ENCODE measurements at places on chromosomes 1 and 21. TPM values are rescaled to one million over a fixed set of nuclear protein-coding genes. Genes with fewer than 3 reads are reported as not detected.

The C1QC gene
- not detected for total RNA-seq

DNA sequence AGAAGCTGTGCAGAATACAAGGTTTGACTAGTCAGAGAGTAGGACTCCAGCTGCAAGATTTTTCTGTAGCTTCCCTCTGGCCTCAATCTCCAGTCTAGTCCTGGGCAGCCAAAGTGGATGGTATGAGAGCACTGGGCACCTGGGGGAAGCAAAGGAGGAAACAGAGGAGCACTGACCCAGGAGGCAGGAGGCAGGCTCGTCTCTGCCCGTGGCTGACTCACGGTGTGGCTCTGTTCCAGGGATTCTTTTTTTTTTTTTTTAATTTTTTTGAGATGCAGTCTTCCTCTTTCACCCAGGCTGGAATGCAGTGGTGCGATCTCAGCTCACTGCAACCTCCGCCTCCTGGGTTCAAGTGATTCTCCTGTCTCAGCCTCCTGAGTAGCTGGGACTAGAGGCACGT lies 4.1 kb upstream of the NPPB start:
- no peaks in the 10 kb centered on the region for H3K36me3 ChIP-seq
- no peak overlapping the region for H3K4me3 ChIP-seq
- no peak overlapping the region for H3K27ac ChIP-seq
- peaks cover 25% of the 10 kb centered on the region for H3K27me3 ChIP-seq

The AMIGO1 gene
- 0.92 TPM for total RNA-seq

DNA sequence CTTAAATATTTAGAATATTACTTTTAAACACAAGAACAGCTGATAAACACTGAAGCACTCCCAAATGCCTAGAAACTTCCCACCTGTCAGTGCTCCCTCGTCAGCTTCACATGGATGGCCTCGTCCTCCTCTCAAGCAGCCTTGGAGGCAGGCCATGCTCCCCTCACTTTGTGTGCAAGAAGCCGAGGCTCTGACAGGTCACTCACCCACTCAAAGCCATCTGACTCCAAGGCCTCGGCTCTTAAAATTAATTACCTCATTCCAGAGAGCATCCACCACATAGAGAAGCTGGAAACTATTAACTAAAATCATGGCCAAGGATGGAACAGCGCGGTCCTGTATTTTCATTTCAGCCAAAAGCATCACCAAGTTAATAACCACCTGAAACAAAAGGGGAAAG lies 17.8 kb downstream of the LBR start:
- peaks cover 89% of the 10 kb centered on the region for H3K36me3 ChIP-seq
- no peak overlapping the region for H3K27ac ChIP-seq
- no peak for DNase-seq
- H3K4me1 ChIP-seq: peaks cover 8% of the 10 kb centered on the region
- no peak overlapping the region for H3K4me3 ChIP-seq

The ZSWIM5 gene
- total RNA-seq: 0.21 TPM

GRCh38 chr21:36654324-36654723 lies 44.6 kb upstream of the SIM2 start:
- H3K27ac ChIP-seq: no peak overlapping the region
- no peaks in the 10 kb centered on the region for H3K36me3 ChIP-seq
- no peaks in the 10 kb centered on the region for H3K27me3 ChIP-seq
- H3K4me3 ChIP-seq: no peak overlapping the region
- no peaks in the 10 kb centered on the region for H3K4me1 ChIP-seq

The CHI3L2 gene
- 1.3 TPM for total RNA-seq

The GBP7 gene
- not detected for total RNA-seq

DNA sequence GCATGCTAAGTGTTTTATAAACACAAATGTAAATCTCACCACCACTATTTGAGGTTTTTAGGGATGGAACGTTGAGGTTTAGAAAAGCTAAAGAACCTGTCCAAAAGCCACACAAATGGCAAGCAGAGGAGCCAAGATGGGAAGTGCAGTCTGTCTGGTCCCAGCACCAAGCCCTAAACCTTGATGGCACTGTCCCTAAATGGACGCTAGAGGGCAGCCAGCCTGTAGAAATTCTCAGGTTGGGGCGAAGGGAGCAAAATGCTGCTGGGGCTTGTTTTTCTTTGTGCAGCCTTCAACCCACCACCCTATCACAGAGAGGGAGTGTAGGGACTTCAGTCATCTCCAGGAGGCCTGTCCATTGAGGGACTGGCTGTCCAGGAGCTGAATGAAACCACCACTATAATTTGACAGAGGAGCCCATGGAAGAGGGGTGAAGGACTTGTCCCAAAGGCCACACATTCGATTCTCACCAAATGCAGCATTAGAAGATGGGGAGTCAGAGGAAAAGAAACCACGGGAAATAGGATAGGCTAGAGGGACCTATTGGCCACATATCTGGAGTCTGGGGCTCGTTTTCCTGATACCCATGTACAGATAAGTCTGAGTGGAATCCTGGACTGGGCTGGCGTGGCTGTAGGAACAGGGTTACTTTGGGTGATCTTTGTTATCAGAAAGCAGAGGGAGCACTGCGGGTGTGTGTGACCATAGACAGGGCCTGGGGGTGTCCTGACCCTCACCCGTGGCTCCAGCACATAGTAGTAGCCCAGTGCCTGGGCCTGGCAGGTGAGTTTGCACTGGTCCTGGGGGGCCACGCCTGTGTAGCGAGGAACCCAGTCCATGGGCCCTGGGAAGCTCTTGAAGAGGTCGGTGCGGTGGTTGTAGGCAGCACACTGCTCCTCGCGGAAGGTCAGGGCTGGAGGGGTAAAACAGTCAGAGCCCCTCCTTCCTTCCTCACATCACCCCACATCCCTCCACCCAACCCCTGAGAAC lies 6.1 kb downstream of the ADAMTS4 start:
- H3K27ac ChIP-seq: peak overlapping the region; percentile 74
- peaks cover 17% of the 10 kb centered on the region for H3K4me1 ChIP-seq
- DNase-seq: peak; percentile 63

The TAS1R1 gene
- total RNA-seq: not detected

- DNase-seq: no peak
- peaks cover 28% of the 10 kb centered on the region for H3K27me3 ChIP-seq
- H3K27ac ChIP-seq: no peak overlapping the region
- no peaks in the 10 kb centered on the region for H3K36me3 ChIP-seq
Measured at GRCh38 chr1:223137455-223138085, 5.5 kb downstream of the TLR5 start.

The PTAFR gene
- total RNA-seq: 0.21 TPM

DNA sequence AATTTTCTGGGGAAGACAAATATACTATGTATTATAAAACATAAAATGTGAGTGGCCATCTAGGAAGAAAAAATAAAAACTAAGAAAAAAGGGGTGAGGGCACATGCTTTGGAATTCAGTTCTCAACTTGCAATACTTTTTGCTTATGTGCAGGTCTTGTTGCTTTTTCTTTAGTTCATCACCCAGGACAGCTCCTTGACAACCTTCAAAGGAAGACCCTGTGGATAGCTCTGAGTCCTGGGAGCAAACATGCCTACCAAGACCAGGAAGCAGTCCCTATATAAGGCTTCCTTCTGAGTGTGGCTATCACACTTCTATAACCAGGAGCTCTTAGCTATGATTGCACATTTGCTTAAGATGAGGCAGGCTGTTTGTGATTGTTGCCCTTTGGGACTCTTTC lies 78.0 kb downstream of the WDR64 start:
- no peaks in the 10 kb centered on the region for H3K4me1 ChIP-seq
- H3K4me3 ChIP-seq: no peak overlapping the region
- H3K27ac ChIP-seq: no peak overlapping the region
- peaks cover 4% of the 10 kb centered on the region for H3K27me3 ChIP-seq
- DNase-seq: no peak
- no peaks in the 10 kb centered on the region for H3K36me3 ChIP-seq

DNA sequence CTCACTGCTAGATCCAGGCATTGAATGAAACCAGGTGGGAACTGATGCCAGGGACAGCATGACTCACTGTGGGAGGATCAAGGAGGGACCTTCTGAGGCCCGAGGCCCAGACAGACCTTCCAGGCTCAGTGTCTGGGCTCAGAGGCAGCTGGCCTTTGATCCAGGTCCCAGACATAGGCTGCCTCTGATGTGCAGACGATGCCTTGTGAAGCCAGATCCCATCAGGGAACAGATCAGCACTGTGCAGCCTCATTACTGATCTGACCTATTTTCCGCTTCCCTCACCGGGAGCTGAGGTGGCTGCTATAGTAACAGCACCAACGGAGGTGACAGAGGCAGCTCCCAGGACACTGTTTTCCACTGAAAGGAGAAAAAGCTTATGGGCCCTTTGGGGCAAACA lies 399.5 kb downstream of the MATN1 start:
- no peaks in the 10 kb centered on the region for H3K36me3 ChIP-seq
- no peaks in the 10 kb centered on the region for H3K4me1 ChIP-seq
- H3K27me3 ChIP-seq: no peaks in the 10 kb centered on the region
- H3K27ac ChIP-seq: no peak overlapping the region
- DNase-seq: no peak

DNA sequence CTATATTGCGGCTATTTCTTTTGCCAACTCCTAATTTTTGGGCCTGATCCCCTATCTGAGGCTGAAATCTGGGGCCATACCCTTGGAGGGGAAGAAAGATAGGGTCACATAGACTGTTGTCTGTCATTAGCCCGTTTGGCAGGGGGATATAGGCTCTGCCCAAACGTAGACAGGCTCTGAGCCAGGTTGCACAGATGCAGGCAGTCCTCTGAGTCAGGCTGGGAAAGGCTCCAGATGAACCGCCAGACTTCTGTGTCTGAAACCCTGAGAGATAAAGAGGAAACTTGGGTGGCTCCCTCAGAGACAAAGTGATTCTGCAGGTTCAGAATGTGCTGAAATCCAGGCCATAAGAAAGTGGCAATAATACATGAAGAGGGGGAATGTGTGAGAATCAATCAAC lies 4.0 kb upstream of the CAP1 start:
- H3K27ac ChIP-seq: no peak overlapping the region
- no peaks in the 10 kb centered on the region for H3K27me3 ChIP-seq
- peaks cover 22% of the 10 kb centered on the region for H3K36me3 ChIP-seq
- peaks cover 42% of the 10 kb centered on the region for H3K4me1 ChIP-seq
- DNase-seq: no peak
- H3K4me3 ChIP-seq: no peak overlapping the region

The S100A7A gene
- not detected for total RNA-seq

The ZMYND12 gene
- 0.28 TPM for total RNA-seq

DNA sequence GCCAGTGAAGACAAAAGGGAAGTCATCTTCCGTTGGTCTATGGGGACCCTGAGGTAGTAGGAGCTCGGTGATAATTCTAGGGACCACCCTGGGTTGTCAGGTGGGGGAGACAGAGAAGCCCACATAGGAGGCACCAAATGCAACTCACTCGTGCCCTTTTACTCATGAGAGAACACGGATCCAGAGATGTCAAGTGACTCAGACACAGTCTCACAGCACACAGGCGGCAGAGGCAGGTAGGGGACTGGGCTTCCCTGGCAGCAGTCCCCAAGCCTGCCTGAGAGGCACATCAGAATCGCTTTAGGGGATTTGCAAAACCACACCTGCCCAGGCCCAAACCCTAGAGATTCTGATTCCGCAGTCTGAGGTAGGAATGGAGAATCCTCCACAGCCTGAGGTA lies 31.3 kb upstream of the RUNX3 start:
- H3K4me1 ChIP-seq: peaks cover 68% of the 10 kb centered on the region
- peaks cover 77% of the 10 kb centered on the region for H3K36me3 ChIP-seq
- peak overlapping the region; percentile 72 for H3K27ac ChIP-seq
- H3K27me3 ChIP-seq: no peaks in the 10 kb centered on the region
- peak overlapping the region; percentile 94 for H3K4me3 ChIP-seq

The FAM177B gene
- not detected for total RNA-seq

- peaks cover 10% of the 10 kb centered on the region for H3K27me3 ChIP-seq
- no peak for DNase-seq
- H3K4me1 ChIP-seq: no peaks in the 10 kb centered on the region
- no peak overlapping the region for H3K4me3 ChIP-seq
- no peaks in the 10 kb centered on the region for H3K36me3 ChIP-seq
Measured at GRCh38 chr1:210707300-210708240, 378.9 kb downstream of the HHAT start.

DNA sequence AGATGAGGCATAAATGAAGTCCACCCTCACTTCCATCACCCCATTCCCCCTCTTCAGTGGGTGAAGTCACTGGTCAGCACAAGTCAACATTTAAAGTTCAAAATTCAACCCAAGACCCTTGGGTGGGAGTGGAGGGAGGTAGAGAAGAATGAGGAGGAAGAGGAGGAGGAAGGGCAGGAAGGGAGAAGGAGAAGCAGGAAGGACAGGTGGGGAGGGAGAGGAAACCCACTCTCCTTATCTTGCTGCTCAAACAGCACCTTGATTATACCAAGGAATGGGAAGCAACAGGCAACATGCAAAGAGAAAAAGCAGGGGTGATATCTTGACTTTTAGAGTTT lies 4.0 kb upstream of the BTG2 start:
- H3K4me1 ChIP-seq: peaks cover 53% of the 10 kb centered on the region
- H3K27ac ChIP-seq: no peak overlapping the region
- no peak for DNase-seq
- no peaks in the 10 kb centered on the region for H3K27me3 ChIP-seq
- no peak overlapping the region for H3K4me3 ChIP-seq
- peaks cover 8% of the 10 kb centered on the region for H3K36me3 ChIP-seq

- no peaks in the 10 kb centered on the region for H3K36me3 ChIP-seq
- no peaks in the 10 kb centered on the region for H3K4me1 ChIP-seq
- no peak within 1 kb of the TSS for H3K27ac ChIP-seq
- H3K27me3 ChIP-seq: peaks cover 63% of the 10 kb centered on the region
Measured at GRCh38 chr1:156368889-156369684, at the start of gene RHBG. Gene RHBG, plus strand, starts transcription at chr1:156369211. Its CDS starts 39 bp downstream, at chr1:156369250.

DNA sequence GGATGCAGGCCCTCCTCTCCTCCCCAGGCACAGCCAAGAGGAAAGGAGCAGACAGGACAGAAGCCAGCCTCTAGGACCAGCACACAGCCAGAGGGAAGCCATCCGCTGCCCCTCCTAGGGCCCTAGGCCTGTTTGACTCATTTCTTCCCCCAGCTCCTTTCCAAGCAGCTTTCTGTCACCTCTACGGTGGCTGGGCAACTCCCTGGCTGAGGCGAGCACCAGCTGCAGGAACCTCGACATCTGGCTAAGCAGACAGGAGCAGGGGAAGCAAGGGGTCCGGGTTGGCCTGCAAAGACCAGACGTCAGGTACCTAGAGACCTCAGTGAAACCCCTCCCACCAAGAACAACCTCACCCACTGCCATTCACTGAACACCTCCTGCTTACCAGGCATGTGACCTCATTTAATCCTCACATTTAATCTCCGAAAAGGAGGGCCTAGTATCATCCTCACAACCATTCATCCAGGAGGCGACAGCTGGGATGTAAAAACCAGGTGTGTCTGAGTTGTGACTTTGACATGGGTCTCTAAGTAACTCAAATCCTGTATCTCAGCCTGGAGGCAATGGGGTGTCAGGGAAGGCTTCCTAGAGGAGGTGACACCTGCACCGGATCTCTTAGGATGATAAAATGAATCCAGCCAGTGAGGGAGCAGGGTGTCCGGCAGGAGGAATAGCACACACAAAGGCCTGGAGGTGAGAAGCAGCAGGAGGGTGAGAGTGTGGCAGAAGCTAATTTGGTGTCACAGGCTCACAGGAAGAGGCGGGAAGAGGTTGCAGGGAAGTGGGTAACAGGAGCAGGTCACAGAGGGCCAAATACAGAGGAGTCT lies 5.9 kb downstream of the LRP8 start:
- H3K27ac ChIP-seq: peak overlapping the region; percentile 11
- H3K36me3 ChIP-seq: peaks cover 74% of the 10 kb centered on the region
- H3K27me3 ChIP-seq: no peaks in the 10 kb centered on the region
- H3K4me1 ChIP-seq: peaks cover 34% of the 10 kb centered on the region
- no peak for DNase-seq

GRCh38 chr1:225849925-225850324 lies 32.3 kb downstream of the TMEM63A start:
- no peaks in the 10 kb centered on the region for H3K27me3 ChIP-seq
- no peak for DNase-seq
- peaks cover 15% of the 10 kb centered on the region for H3K4me1 ChIP-seq

The COL6A2 gene
- total RNA-seq: 2.2 TPM

GRCh38 chr1:180503280-180503862 lies 994 bp upstream of the ACBD6 start:
- H3K36me3 ChIP-seq: peaks cover 21% of the 10 kb centered on the region
- H3K27me3 ChIP-seq: no peaks in the 10 kb centered on the region
- peak overlapping the region; percentile 96 for H3K27ac ChIP-seq

Measured in activated T-helper 2 cell treated with anti-CD3 and anti-CD28 coated beads, Interferon-gamma antibody, Interleukin-2, Interleukin-4, amounts not matched to agents 10 μg/mL and 5 μg/mL and 100 μg/mL, durations not matched to agents 14 hours and 24 hours and 36 hours (primary cell).